Dermis microvascular lymphatic vessel endothelial cell (primary cell): ENCODE measurements at places on chromosomes 1 and 21.

DNA sequence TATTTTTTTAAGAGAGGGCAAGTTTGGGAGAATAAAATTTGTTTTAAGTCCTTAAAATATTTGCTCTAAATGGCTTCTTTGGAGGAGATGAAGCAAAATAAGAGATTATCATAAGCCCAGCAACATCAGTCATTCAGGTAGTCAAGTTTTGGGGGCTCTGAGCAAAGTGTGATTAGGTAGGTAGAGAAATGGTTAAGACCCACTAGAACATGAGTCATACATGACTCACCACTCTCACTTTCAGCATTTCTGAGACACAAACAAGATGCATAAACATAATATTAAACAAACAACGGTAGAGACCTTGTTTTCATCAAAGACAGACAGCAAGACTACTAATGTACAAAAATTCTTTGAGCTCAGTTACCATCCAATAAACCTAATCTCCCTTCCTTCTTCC, 272.2 kb downstream of the LMO4 start:
- no peak for DNase-seq

DNA sequence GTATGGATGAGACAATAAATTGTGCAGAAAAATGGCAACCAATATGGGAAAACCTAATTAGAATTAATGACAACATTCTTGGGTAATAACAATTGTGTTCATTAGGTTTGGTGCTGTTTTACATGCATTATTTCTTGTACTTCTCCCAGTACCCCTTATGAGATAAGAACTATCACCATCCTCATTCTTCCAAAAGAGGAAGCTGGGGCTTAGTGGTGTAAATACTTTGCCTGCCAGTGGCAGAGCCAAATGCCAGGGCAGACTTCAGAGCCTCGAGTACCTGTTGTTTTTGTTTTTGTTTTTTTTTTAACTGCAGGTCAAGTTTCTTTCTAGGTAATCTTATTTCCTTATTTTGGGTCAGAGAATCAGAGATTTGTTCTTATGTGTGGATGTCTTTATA, 206.4 kb downstream of the RHOU start:
- DNase-seq, result no peak

DNA sequence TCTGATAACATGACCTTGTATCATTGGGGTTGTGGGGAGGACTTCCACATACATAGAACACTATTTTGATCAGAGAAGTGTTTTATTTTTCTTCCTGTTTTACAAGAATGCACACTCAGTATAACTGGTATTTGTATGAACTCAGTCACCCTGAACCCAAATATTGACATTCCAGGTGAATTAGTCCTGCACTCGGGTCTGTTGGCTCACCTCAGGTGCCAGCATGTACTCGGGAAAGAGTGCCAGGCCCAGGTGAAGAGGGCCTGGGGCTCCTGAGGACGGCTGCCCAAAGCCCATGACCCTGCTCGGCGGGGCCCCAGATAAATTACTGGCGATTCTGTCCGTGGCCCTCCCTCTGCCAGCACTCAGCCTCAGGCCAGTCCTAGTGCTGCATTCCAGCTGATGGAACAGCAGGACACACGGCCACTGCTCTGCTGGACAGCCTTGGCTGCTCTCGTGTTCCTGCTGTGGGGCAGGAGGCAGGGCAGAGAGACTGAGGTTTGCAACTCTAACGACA, 75.4 kb upstream of the TMPRSS2 start:
- DNase-seq, result no peak

GRCh38 chr1:116226017-116226416, 114.8 kb downstream of the MAB21L3 start:
- DNase-seq, result no peak

DNA sequence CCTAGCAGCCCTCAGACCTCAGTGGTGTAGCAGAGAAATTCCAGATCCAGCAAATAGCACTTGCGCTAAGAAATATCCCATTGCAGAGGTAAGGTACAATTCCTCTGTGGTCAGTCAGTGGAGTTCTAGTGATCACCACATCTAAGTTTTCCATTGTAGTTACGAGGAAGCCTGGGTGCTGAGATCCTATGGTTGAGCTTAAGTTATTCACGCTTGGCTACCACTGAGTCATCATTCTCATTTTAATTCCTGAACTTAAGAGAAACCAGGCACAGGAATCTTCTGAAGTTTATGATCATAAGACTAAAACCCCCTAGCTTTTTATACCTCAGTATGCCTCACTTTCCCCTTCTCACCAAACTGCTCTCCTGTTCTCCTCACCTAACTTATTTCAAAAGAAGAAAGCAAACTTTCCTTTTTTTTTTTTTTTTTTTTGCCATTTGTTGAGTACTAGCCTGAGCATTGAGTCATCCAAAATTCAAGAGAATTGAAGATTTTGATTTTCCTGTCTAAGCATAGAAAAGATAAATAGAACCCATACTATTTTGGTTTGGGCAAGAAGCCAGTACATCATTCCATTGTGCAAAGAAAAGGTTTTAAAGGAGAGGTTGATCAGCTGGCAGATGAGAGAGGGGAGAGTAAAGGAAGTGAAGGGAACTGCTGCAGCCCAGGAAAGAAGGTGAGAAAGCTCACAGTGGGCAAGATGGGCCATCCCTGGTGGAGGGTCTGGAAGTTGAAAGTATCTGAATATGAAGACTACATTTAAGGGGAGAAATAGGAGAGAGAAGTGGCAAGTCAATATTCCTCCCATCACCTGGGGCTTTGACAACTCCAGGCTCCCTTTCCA, 39.9 kb downstream of the SERBP1 start:
- DNase-seq, result peak; percentile 13

GRCh38 chr1:96187020-96187419, 534.6 kb upstream of the PTBP2 start:
- no peak for DNase-seq

DNA sequence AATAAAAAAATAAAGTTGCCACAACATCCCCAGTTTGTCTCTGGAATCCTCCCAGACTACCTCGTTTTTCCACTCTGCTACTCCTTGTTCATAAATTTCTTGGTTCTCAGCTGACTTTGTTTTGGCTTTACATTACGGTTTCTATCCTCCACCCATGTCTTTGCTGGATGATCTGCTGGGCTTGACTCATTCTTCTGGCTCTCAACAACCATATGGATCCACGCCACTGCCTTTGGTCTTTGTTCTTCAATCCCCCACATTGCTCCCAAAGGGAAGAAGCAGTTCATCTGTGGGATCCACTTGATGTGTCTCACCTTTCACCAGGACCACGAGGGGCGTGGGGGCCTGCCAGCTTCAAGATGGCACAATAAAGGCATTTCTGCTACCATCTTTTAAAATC, 67.1 kb upstream of the NBL1 start:
- no peak for DNase-seq

GRCh38 chr1:24553931-24554330, 2.0 kb upstream of the NCMAP start:
- DNase-seq, result no peak

DNA sequence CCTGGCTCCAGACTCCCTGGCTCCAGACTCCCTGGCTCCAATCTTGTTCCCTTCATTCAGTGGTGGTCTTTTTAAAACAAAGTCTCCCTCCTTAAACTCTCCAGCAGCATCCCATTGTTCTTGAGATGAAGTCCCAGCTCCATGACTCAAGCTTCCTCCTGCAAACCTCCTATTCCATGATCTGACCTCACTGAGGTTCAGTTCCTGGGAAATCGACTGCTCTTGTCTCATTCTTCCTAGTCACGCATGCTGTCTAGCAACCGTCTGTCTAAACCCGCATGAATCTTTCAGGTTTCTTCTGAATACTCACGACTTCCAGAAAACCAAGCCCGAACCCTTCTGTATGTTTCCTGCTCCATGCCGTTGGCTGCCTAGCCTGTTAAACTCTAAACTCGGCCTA, 91.9 kb downstream of the RAVER2 start:
- DNase-seq, result no peak

GRCh38 chr1:3419415-3420204, 34.9 kb upstream of the ARHGEF16 start:
- no peak for DNase-seq

DNA sequence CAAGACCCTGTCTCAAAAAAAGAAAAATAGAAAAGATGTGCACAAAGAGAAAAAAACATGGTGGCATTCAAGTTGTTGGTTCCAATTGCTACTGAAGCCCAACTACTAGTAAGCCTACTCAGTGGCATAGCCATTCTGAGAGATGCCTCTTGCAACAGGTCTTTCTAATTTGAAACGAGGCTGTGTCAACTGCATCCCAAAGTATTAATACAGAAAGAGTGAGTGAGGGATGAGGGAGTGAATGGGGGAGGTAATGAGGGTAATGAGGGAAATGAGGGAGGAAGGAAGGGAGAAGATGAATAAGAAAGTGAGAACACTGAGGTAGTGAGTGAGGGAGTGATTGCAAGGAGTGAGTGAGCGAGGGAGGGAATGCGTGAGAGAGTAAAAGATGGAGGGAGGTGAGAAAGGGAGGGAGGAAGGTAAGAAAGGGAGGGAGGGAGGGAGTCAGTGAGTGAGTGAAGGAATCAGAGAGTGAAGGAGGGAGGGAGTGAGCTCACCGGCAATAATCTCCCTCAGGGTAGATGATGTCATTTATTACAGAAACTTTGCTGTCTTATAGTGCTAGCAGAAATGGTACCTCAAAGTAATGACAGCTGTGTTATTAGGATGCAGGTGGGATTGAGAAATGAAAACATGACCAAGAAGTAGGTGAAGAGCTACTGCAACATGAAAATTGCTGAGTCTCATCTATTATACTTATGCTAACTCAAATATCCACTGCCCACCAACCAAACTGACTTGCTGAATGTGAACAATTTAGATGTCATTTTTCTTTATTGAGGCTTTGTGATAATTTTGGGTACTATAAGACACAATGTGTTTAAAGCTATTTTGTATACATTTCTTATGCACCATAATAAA, 75.6 kb upstream of the ADAM30 start:
- DNase-seq, result no peak

DNA sequence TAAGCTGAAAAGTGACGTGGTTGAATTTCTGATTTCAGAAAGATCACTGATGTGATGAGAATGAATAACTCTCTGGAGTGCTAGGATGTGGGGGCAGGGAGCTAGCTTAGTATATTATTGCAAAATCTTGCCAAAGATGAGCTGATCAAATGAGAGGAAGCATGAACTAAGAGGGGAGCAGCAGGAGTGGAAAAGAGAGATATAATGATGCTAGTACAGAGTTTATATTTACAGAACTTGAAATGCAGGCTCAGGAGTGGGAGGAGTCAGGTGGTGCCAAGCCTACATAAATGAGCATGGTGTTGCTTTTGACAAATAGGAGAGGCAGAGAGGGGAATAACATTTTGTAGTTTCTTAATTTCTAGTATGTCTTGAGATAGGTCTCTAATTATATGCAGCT, 38.1 kb upstream of the NBL1 start:
- no peak for DNase-seq

- no peak for DNase-seq
These were observed 8.7 kb upstream of the BRDT start for GRCh38 chr1:91940496-91940895.

GRCh38 chr21:35428489-35428888, 379.4 kb upstream of the RUNX1 start:
- DNase-seq, result no peak

- DNase-seq, result no peak
These were observed 1350.4 kb downstream of the AMY1C start for GRCh38 chr1:105100102-105100501.

DNA sequence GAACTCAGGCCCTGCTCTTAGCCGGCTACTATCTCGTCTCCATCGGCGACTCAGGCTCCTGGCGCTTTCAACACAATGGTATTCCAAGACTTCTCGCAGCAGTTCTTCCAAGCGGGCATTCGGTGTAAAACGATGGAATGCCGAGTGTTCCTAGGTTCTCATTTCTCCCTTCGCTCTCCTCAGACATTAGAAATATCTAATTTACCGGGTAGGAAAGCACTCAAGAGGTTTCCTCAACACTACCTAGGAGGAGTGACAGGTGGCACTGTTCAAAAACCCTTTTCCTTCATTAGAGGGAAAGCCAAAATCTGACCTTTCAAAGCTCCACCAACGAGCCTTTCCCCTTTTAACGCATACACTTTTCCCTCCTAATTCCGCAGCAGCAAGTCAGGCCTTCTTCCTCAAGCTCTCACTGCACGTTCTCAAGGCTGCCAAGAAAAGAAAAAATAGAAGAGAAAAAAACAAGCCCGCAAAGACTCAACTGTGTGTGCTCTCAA, 601 bp downstream of the UBE2G2 start:
- peak; percentile 38 for DNase-seq

- DNase-seq, result no peak
These were observed 19.7 kb downstream of the FAM76A start for GRCh38 chr1:27745466-27745865.

- DNase-seq, result no peak
These were observed 22.2 kb upstream of the KPRP start for GRCh38 chr1:152735648-152736047.

GRCh38 chr21:35401476-35401875, 352.4 kb upstream of the RUNX1 start:
- DNase-seq, result no peak
